ENCODE measurements at places on chromosomes 13 and 19.

DNA sequence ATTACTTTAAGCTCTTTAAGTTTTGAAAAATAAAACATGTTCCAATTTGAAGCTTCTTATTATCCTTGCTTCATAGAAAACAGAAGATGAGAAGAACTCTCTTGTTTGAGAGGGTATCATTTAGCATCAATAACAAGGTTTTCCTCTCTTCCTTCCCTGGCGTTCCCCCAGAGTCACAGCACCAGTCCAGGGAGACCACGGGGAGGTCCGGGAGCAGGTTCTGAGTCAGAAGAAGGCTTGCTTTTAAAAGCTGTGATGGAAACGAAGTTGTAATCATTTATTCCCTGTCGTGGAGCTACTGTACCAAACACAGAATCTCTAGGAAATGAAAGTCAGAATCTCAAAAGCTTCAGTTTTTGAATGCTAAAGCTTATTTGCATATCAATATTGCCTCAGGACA is 174.0 kb upstream of the LSM14A start:
- no peak overlapping the region for H3K4me3 ChIP-seq
- DNase-seq = no peak
- no peak overlapping the region for H3K27ac ChIP-seq
- peaks cover 4% of the 10 kb centered on the region for H3K27me3 ChIP-seq
- no peaks in the 10 kb centered on the region for H3K4me1 ChIP-seq
- no peaks in the 10 kb centered on the region for H3K36me3 ChIP-seq

- no peaks in the 10 kb centered on the region for H3K27me3 ChIP-seq
- H3K36me3 ChIP-seq = no peaks in the 10 kb centered on the region
- H3K4me1 ChIP-seq = no peaks in the 10 kb centered on the region
- H3K27ac ChIP-seq = no peak overlapping the region
- no peak for DNase-seq
These were observed 651.8 kb downstream of the PCDH9 start for GRCh38 chr13:66578305-66578704.

DNA sequence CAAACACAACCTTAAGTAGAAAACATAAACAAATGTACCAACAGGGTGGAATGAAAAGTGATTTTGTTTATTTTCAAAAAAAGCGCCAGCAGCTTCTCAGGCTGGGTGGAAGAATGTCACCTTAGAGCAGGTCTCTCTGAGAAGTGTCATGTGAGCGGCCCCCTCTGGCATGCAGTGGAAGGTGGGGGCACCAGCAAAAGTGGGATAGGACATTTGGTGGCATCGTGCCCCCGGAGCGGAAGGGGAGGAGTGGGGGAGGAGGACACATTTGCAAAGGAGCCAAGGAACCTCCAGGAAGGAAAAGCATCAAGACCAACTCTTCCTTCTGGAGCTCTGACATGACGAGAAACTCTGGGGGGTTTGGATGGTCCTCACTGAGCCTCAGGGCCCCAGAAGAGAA is 635.3 kb downstream of the UQCRFS1 start:
- H3K4me1 ChIP-seq = no peaks in the 10 kb centered on the region
- no peak overlapping the region for H3K4me3 ChIP-seq
- H3K27me3 ChIP-seq = no peaks in the 10 kb centered on the region
- no peak overlapping the region for H3K27ac ChIP-seq
- no peaks in the 10 kb centered on the region for H3K36me3 ChIP-seq

DNA sequence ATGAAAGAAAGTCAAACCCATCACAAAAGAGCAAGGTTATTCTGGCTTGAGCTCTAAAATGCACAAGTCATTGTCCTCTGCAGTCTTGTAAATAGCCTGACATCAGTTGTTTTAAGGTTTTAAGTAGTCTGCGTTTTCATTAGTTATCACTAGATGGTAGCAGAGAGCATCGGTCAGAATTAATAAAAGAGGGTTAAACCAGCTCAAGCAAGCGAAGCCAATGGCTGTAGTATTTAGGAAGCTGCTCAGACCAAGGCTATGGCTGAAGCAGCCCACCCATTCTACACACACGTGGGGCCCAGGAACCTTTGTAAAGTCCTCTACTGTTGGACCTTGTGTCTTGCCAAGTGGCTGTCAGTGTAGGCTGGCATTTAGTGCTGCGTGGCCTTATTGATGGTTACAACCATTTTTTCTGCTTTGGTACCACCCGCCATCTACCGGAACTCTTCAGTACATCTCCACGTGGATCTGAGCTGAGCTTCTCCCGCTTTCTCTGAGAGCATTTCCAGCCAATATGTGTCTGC is 13.3 kb upstream of the ZNF57 start:
- peaks cover 7% of the 10 kb centered on the region for H3K4me1 ChIP-seq
- no peak for DNase-seq
- H3K27me3 ChIP-seq = peaks cover 6% of the 10 kb centered on the region
- H3K36me3 ChIP-seq = no peaks in the 10 kb centered on the region

DNA sequence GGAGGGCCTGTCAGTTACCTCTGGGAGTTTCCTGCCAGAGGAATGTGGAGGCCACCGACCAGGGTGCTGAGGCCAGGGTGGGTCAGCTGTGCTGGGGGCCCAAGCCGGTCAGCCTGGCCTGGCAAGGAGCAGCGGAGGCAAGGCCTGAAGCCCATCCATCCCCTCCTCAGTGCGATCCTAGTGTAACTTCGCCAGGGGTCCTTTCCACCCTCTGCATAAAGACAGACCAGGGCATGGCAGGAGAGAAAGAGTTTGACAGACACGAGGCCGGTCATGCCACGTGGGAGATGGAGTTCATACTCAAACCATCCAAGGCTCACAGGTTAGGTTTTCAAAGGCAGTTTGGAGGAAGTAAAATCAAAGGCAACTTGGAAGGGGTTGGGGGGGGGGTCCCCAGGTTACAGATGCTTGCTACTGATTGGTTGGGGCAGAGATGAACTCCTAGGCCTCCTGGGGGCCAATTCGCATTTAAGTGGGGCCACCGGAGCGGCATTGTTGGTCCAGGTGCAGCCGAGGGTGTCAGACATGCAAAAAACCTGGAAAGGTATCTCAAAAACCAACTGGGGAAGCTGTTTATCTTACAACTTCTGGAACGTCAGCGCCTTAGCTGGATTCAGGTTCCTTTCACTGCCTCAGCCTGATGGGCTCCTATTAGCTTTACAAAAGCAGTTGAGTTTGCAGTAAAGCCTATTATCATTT is 36.8 kb upstream of the DPRX start:
- H3K27ac ChIP-seq = no peak overlapping the region
- no peaks in the 10 kb centered on the region for H3K36me3 ChIP-seq
- H3K4me3 ChIP-seq = no peak overlapping the region
- no peak for DNase-seq
- no peaks in the 10 kb centered on the region for H3K27me3 ChIP-seq
- no peaks in the 10 kb centered on the region for H3K4me1 ChIP-seq

DNA sequence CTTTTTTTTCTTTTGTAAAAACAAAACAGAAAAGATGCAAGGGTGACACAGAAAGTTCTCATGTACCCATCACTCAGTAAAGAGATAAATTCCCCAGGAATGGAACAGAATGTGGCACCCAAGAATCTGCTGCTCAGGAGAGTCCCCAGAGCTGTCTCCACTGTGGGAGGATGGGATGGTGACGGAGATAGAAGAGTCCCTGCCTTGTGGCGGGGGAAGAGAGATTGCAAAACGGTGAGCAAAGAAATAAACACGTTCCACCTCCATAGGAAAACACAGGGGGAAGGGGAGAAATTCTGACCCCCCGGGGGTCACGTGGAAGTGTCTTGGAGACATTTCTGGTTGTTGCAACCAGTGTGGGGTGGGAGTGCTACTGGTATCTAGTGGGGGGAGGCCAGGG is 76.4 kb downstream of the INSR start:
- H3K27me3 ChIP-seq = no peaks in the 10 kb centered on the region
- H3K4me3 ChIP-seq = no peak overlapping the region
- H3K4me1 ChIP-seq = peaks cover 10% of the 10 kb centered on the region
- H3K36me3 ChIP-seq = no peaks in the 10 kb centered on the region

DNA sequence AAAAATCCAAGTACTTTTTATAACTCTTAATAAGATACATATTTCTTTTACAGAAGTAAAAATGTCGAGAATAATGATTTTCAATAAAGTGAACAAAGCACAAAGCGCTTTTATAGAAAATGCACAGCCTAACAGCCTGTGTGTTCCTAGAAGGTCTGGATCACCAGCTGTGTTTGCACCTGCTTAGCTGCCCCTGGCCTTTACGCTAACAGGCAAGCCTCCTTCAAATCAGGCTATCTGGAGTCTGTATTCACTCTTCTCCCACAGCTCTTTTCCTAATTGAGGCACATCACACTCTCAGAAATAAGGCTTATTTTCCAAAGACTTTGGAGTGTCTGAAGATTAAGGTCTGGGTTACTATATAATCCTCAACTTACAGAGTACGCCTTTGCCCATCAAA is 183.1 kb downstream of the LHFPL6 start:
- H3K27me3 ChIP-seq = no peaks in the 10 kb centered on the region
- H3K27ac ChIP-seq = no peak overlapping the region
- H3K4me1 ChIP-seq = peaks cover 31% of the 10 kb centered on the region

- no peak overlapping the region for H3K4me3 ChIP-seq
- DNase-seq = peak; percentile 64
- H3K27me3 ChIP-seq = no peaks in the 10 kb centered on the region
- no peak overlapping the region for H3K27ac ChIP-seq
These were observed 58.1 kb upstream of the UBL3 start for GRCh38 chr13:29908416-29909080.

DNA sequence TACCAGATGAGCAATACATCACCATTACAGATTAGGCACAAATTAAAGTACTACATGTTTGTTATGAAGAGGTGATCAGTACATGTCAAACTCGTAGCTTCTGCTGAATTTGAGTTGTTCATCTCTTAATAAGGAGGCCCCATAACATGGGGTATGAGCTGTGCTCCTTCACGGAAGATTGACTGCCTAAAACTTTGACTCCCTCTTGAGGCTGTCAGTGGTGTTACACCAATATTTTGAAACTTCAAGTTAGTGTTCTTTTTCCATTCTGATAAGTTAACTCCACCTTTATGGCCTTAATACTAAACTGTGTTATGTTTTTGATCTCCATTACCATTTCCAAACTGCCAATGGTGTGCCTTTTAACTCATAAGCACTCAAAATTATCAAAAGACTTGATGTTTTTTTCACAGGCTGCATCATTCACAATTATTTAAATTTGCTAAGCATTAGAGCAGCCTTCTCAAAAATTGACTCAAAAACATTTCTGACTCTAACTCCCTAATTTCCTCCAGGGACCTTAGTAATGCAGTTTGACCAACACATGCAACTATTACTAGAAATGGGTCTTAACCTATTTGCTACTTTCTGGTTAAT is 1591.5 kb downstream of the PCDH9 start:
- no peak for DNase-seq
- H3K27ac ChIP-seq = no peak overlapping the region
- no peak overlapping the region for H3K4me3 ChIP-seq
- no peaks in the 10 kb centered on the region for H3K4me1 ChIP-seq
- H3K27me3 ChIP-seq = no peaks in the 10 kb centered on the region

GRCh38 chr19:31597616-31598015 is 248.4 kb upstream of the TSHZ3 start:
- H3K27ac ChIP-seq = no peak overlapping the region
- no peak for DNase-seq
- H3K27me3 ChIP-seq = no peaks in the 10 kb centered on the region
- no peaks in the 10 kb centered on the region for H3K36me3 ChIP-seq
- H3K4me3 ChIP-seq = no peak overlapping the region

DNA sequence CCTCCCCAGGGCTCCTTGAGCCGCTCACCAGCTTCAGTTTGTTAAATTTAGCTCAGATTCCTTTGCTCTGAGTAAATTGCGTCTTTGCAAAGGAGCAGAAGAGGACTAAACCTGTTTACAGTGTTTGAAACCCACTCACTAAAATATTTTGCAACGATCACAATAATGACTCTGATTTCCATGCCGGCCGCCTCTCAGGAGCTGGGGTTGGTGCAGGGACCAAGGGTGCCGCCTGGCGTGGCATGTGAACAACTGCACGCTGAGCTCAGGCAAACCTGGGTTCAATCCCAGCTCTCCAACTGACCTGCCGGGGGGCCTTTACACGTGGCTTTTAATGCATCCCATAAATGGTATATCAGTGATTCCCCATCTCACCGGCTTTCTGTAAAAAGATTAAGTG is 68.7 kb upstream of the CACNA1A start:
- H3K4me1 ChIP-seq = no peaks in the 10 kb centered on the region
- DNase-seq = no peak
- H3K27me3 ChIP-seq = no peaks in the 10 kb centered on the region
- H3K36me3 ChIP-seq = no peaks in the 10 kb centered on the region
- H3K27ac ChIP-seq = no peak overlapping the region
- no peak overlapping the region for H3K4me3 ChIP-seq

DNA sequence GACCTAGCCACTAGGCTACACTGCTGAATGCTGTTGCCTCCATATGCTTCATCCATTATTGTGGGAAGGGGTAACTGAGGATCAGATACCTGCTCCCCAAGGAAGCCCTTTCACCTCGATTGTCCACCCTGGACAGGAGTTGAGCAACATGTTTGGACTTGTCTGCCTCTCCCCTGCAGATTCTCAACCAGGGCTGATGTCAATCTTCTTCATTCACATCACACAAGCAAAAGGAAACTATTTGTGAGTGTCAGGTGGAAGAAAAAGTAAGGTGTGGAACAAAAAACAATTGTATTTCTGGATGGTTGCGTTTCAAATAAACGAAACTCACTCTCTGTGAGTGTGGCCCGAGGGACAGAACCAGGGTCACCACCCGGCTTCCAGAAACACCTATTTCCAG is 29.5 kb upstream of the MUC16 start:
- no peak for DNase-seq
- H3K27ac ChIP-seq = no peak overlapping the region
- no peaks in the 10 kb centered on the region for H3K36me3 ChIP-seq
- no peaks in the 10 kb centered on the region for H3K4me1 ChIP-seq
- no peaks in the 10 kb centered on the region for H3K27me3 ChIP-seq
- H3K4me3 ChIP-seq = no peak overlapping the region

GRCh38 chr19:33564836-33565338 is 43.3 kb upstream of the PEPD start:
- no peak for DNase-seq
- H3K27me3 ChIP-seq = peaks cover 4% of the 10 kb centered on the region
- no peak overlapping the region for H3K27ac ChIP-seq

GRCh38 chr13:32211813-32212212 is 103.3 kb downstream of the ZAR1L start:
- H3K4me1 ChIP-seq = peaks cover 15% of the 10 kb centered on the region
- no peak overlapping the region for H3K4me3 ChIP-seq
- DNase-seq = peak; percentile 24
- H3K36me3 ChIP-seq = no peaks in the 10 kb centered on the region
- no peaks in the 10 kb centered on the region for H3K27me3 ChIP-seq

DNA sequence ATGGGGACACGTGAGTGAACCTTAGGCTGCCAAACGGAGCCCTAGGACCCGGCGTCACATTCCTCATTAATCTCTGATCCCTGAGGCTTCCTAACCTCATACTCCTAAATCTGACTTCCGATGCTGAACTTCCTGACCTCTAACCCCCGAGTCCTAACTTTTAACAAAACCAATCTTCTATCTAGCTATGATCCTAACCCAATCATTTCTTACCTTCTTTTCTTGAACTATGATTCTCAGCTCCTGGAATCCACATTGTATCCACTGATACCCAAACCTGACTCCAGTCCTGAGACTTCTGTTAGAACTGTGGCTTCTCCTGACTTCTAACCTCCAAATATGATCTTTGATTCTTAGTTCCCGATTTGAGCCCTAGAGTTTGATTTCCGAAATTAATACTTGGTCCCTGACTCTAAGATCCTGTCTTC is 447 bp downstream of the NFKBIB start:
- H3K4me3 ChIP-seq = peak overlapping the region; percentile 83
- DNase-seq = no peak
- peak overlapping the region; percentile 96 for H3K27ac ChIP-seq

GRCh38 chr13:112346173-112346898 is 29.8 kb upstream of the SPACA7 start:
- H3K4me1 ChIP-seq = no peaks in the 10 kb centered on the region
- DNase-seq = no peak
- no peak overlapping the region for H3K4me3 ChIP-seq
- H3K36me3 ChIP-seq = no peaks in the 10 kb centered on the region

GRCh38 chr13:89748716-89749115 is 1598.8 kb upstream of the MIR17HG start:
- H3K27ac ChIP-seq = no peak overlapping the region
- no peaks in the 10 kb centered on the region for H3K36me3 ChIP-seq
- no peaks in the 10 kb centered on the region for H3K4me1 ChIP-seq
- H3K27me3 ChIP-seq = no peaks in the 10 kb centered on the region
- no peak overlapping the region for H3K4me3 ChIP-seq

All from gastrocnemius medialis (tissue), 4 donors.